ENCODE measurements at places on chromosomes 1 and 21. TPM values are rescaled to one million over a fixed set of nuclear protein-coding genes. Genes with fewer than 3 reads are reported as not detected.
A peak's percentile ranks its signal among the peaks of the same experiment; 100 is the strongest.

DNA sequence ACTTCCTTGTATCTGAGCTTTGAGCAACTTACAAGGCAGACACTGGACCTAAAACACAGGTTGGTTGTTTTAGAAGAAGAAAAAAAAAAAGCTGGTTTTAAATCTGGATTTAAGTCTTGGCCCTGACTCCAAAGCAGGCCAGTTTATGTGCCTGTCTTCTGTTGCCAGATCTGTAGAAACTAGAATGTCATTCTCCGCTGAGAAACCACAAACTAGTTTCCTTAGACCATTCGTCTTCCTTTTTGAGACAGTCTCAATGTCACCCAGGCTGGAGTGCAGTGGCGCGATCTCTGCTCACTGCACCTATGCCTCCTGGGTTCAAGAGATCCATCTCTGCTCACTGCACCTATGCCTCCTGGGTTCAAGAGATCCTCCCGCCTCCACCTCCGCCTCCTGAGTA, 33.9 kb downstream of the APP start:
- no peak for DNase-seq

GRCh38 chr1:65505547-65506300, 85.3 kb downstream of the LEPR start:
- DNase-seq = peak; percentile 25

DNA sequence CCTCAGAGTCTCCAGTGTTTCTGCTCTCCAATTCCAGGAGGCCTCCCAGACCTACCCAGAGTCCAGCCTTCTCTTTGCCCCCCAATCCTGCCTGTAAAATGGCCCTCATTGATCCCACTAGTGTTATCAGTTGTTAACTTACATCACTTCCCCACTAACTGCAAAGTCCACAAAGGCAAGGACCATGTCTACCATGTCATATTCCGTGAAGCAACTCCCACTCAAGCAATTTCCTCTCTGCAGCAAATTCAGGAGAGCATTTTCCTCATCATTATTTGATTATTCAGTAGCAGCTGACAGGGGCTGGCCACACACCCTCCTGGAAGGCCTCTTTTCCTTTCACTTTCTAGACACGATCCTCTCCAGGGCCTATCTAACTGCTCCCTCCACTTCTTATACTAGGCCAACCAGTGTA, 153.5 kb downstream of the RERE start:
- no peak for DNase-seq

- no peak for DNase-seq
Observed at GRCh38 chr1:168907053-168907452, 178.0 kb upstream of the DPT start.

Gene ERG
- 8.6 TPM for total RNA-seq
